ENCODE measurements at places on chromosomes 4 and X.

DNA sequence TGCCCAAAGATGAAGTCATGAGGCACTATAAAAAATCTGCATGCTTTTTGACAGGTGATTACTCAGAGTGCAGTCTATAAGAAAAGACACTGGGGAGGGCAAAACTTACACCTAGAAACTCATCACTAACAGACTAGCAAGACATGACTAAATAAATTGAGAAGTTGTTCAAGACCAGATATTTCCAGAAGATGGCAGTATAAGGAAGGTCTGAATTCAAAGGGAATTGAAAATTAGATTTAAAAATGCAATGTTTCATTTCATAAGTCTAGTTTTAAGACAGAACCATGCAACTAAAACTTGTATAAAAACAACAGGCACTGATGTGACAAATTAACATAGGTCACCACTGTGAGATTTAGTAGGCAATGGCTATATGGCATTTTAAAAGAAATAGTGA lies 232.5 kb upstream of the POF1B start:
- peak; percentile 12 for DNase-seq

- DNase-seq = no peak
Measured at GRCh38 chrX:115177932-115178331, 11.3 kb upstream of the RBMXL3 start.

DNA sequence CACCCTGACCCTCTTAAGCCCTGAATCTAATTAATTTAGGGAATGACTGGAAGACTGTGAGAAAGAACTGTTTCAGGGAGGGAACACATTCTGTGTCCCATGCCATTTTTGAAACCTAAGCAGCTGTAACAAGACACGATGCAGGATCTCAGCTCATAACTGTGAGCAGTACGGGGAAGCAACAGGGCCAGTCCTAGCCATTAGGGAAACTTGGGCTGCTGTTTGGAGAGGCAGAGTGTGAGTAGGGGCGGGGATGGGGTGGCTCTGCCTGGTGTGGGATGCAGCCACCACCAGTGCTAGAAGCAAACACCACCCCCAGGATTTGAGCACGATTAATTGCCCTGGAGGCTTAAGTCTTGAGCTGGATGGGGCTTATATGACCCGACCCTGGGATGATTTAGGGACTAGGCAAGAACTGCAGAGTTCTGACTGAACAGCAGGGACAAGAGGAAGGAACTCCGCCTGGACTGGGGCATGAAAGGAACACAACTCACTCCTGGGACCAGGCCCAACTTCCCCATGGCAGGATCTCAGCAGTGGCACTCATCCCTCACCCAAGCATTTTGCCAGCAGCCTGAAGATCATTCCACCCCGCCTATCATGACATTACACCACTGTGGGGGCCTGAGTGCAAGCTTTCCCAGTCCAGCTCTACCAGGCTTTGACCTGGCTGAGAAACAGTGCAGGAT lies 43.1 kb downstream of the ATRX start:
- DNase-seq = no peak

DNA sequence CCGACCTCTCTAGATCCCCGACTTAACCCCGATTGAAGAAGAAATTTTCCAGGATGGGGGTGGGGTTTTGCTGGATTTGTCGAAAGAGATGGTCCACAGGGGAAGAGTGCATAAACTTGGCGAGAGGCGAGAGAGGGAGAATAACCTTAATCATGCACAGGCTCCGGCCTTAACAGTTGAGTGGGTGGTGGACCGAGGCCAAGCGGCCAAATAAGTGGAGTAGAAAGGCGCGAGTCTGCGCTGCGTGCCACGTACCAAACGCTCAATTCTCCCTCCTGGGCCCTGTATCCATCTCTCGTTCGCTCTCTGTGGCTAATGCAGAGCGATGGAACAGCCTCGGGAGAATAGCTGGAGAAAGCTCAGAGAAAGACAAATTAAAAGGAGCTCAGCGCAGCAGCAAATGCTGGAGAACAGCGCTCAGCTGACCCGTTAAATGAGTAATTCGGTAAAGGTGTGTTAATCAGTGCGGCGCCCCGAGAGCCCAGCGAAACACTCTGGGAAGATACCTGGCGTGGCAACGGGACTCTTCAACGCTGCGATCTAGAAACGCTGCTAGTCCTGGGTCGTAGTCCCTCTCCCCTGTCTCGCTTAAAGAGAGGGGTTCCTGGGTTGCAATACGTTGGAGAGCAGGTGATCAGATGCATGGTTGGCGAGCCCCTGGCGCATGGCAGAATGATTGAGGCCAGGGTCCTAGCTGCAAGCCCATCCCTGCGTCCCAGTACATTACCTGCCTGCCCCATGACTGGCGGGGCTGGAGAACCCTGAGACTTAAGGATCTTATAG lies 887 bp upstream of the IL1RAPL2 start:
- DNase-seq = no peak

DNA sequence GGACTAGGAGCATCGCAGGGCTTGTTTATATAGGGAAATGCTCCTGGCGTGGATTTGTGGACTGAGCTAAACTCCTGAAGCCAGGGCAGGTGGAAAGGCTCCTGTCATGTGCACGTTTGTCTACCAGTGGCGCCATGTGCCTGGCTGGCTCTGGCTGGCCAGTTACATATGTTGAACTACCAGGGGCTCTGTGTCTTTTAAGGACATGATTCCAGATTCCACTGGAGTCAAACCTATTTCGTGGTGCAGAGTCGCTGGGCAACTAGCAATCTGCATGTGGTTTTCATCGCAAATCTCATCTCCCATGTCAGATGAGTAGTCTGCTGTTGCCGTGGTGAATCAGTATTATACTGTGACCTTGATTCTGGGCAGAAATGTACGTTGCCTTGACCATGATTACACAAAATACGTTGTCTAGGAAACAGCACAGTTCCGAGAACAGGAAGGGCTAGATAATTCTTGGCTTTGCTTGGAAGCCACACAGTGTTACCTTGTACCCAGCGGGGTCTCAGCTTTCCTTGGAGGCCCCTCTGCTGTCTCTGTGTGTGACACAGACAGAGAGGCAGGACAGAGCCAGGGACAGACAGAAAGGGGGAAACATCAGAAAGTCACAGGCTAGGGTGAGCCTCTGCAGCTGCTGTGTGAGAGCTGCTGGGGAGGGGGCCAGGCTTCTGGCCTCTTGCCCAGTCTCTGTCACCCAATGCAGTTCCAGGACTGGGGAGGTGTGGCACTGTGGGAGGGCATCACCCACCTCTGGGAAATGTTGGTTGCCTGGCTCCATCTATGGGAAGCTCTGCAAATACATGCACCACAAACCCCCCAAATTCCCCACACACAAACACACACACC lies 19.2 kb downstream of the PNMA6E start:
- no peak for DNase-seq

DNA sequence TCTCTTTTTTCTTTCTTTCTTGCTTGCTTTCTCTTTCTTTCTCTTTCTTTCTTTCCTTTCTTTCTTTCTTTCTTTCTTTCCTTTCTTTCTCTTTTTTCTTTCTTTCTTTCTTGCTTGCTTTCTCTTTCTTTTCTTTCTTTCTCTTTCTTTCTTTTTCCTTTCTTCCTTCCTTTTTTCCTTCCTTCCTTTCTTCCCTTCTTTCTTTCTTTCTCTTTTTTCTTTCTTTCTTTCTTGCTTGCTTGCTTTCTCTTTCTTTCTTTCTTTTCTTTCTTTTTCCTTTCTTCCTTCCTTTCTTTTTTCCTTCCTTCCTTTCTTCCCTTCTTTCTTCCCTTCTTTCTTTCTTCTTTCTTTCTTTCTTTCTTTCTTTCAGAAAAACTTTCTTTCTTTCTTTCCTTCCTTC lies 108.1 kb upstream of the SHOX start:
- no peak for DNase-seq

DNA sequence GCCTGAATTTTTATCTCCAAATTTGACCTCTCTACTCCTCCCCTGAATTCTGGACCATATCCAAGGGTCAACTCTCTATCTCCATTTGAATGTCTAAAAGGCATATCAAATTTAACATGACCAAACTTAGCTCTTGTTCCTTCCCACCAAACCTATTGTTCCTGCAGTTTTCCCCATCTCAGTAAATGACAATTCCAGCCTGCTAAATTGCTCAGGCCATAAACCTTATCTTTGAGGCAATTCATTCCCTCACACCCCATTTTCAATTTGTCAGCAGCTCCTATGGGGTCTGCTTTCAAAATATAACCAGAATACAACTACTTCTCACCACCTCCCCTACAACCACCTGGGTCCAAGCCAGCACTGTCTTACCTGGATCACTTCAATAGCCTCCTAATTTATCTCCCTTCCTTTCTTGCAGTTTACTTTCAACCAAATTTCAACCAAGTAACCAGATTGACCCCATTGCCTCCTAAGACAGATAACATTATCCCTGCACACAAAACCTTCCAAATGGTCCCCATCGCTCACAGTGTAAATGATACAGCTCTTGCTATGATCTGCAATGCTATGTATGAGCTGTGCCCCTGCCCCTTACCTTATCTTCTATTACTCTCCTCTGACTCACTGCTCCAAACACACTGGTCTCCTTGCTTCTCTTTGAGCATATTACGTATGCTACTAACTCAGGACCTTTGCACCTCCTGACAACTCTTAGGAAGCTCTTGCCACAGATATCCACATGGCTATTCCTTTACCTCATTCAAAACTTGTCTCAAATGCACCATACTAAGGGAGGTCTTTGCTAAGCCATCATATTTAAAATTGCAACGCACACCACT lies 66.0 kb downstream of the CAMK2D start:
- no peak for DNase-seq
